ENCODE measurements at places on chromosomes 6 and 20.

- DNase-seq = no peak
These were observed 5.7 kb downstream of the CDC40 start for GRCh38 chr6:110185879-110186278.

GRCh38 chr6:69279805-69280204 is 517.0 kb downstream of the LMBRD1 start:
- DNase-seq = no peak

DNA sequence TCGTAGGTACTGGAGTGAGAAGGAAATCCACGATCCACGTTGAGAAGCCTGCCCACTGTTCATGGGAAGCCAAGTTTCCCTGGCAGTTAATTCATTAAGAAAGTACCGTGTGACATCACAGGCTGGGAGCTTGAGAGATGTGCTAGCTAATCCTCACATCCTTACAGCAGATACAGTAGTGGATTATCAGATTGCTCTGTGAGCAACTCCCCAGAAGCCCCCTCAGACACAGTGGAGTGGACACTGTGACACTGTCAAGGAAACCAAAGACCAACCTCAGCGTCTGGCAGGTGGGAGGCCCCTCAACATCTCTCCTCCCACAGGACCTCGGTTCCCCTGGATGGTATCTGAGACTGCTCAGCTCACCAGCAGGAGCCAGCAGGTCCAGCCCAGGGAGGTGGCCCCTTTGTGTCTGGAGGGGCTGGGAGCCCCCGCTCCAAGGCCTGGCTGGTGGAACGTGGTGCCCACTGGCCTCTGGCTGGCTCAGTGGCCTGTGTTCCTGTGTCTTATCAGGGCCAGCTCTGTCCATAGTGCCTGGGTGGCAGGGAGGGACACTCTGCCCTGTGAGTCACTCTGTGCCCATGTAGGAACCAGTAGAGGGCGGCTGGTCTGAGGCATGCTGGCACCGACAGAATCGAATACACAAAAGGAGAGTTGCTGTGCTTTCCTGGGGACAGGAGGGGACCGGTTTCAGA is 7.2 kb downstream of the PYGB start:
- no peak for DNase-seq

DNA sequence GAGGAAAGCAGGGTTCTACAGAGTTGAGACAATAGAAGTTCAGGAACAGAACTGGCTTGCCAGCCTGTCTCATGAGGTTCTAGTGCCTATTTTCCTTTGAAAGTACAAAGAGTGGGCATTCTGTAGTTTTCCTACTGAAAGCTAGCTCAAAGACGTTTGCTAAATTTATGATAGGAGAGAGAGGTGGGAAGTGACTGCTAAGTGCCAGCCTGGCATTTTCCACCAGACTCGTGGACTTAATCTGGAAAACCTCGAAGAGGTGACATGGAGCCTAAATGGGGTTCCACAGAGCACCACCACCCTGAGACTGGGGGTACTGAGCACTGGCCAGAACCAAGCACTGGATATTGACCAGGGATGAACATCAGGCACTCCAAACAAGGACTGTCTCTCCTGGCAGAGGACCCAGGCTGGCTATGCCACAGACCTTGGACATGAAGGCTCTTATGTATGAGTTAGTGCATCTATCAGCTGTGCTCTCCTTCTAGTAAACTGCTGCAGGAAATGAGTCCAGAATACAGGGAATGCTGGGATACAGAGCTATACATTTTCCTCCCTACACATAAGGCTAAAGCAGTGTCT is 7.1 kb downstream of the PEX6 start:
- DNase-seq = no peak

- no peak for DNase-seq
These were observed 46.6 kb upstream of the SLC9A8 start for GRCh38 chr20:49765846-49766541.

DNA sequence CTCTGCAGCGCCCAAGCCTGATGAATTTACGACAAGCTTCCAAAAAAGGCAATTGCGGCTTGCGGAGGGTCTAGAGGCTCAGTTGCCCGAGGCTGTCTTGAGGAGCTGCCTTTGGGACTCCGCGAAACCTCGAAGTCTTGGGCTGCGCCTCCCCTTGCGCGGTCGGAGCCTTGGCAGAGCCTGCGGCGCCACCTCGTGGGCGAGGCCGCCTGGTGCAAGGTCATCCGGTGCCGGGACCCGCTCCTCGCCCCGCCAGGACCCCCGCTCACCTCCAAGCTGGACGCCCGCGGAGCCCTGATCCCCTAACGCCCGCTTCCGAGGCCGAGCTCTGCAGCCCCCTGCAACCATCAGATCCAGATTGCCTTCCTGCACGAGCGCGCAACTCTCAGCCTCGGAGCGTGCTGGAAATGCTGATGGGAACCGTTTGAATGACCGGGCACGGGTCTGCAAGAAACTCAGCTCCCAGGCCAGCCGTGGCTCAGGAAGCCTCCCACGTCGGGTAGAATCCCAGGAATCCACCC is 14.9 kb upstream of the FAM210B start:
- DNase-seq = no peak

DNA sequence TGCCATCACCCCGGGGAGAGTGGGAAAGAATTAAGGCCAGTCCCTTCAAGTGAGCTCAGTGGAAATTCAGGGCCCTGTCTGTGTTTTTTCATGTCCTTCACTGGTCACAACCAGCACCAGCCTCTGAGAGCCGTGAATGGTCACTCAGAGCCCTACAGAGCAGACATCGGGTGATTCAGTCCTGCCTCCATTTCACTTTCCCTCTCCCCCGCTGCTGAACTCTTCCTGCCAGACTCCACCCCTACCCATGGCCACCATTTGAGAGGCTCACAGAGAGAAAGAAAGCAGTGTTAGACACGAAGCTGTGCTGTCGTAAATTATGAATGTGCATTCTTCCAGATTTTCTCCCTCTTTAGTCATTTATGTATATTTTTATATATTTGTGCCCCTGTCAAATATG is 5.4 kb downstream of the R3HDML start:
- DNase-seq = no peak

All from activated T-helper 1 cell treated with anti-CD3 and anti-CD28 coated beads, Interleukin-12 subunit alpha, Interleukin-12 subunit beta, Interleukin-2, Interleukin-4 antibody, amounts not matched to agents 30 ng/mL and 10 ng/mL and 1 ng/mL, durations not matched to agents 14 hours and 24 hours and 36 hours (primary cell).